Stimulated activated CD4-positive, alpha-beta T cell treated with anti-CD3 and anti-CD28 coated beads, TNF-alpha, amount 100 ng/mL, for 1 hour (primary cell): ENCODE measurements at places on chromosomes 4 and X.

- DNase-seq = no peak
Measured at GRCh38 chr4:71830497-71831190, 46.8 kb upstream of the GC start.

DNA sequence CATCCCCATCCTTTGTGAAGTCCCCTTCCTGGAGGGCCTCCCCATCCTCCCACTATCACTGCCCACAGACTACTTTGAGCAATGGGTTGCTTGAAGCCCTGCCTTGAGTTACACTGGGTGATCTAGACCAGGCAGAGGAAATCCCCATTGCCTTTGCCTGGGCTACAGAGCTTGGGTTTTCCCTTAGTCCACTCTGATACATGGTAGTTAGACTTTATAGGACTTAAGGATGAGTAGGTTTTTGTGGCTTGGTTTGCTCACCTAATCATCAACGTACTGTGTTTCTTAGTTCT is 56.6 kb downstream of the TMEM131L start:
- no peak for DNase-seq

DNA sequence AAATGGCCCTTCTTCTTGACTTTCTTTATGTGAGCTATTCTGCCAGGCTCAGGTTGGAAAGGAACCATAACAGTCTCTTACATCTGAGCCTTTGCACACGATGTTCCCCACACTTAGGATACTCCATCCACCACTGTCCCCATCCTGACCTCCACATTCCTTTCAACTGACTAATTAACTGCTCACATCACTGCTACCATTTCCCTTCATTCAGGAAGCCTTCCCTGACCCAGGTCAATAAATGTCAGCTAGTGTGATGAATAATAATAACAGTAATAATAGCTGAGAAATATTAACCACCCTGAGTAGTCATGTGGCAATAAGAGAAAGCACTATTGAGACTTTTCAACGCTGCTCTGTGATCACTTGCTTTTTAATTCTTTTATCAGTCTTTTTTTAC is 291.7 kb downstream of the KCNIP4 start:
- no peak for DNase-seq

- no peak for DNase-seq
Measured at GRCh38 chrX:140724736-140725135, 15.2 kb downstream of the LINC00632 start.

DNA sequence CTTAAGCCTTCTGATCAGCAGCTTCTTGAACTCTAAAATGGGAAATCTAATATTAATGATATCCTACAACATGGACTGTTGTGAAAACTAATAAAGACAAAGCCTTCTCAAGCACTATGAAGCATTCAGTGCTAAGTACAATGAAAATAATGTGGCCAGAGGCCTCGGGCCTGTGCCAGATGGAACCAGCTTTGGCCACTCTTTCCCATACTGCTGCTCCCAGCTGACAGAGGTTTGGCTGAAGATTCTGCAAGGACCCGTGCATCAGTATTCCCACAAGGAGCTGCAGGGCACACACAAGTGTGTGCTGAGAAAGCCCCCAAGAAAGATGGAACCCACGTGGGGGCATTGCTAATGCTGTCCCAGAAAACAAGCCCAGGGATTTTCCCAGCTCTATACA is 60.5 kb upstream of the RPL34 start:
- no peak for DNase-seq

GRCh38 chr4:2400841-2401609 is 17.4 kb downstream of the ZFYVE28 start:
- no peak for DNase-seq

DNA sequence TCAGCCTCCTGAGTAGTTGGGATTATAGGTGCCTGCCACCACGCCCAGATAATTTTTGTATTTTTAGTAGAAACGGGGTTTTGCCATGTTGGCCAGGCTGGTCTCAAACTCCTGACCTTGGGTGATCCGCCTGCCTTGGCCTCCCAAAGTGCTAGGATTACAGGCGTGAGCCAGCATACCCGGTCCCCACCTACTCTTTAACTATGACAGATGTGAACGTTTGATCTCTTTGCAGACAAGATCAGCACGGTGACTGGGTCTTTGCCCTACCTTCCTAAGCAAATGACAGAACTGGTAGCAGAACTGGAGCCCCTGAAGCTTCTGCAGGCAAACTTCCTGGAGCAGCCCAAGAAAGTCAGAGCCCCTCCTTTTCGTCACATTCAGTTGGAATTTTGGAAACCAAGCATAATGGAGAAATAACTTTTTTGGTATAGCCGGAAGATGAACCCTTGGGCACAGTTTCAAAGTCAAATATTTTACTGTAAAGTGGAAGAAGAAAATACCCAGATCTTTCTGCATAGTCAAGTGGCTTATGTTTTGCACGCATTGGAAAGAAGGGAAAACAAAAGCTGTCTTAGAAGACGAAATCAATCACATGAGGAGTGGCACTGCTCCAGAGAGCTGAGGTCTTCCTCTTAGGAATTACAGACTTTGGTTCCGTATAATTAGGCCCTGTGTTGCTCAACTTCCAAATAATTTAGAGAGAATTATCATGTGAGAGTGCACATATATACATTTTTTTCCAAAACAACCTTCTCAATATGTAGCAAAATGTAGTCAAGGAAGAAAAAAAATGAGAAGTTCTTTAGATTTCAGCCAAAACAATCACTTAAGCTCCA is 90.6 kb downstream of the SORBS2 start:
- no peak for DNase-seq

DNA sequence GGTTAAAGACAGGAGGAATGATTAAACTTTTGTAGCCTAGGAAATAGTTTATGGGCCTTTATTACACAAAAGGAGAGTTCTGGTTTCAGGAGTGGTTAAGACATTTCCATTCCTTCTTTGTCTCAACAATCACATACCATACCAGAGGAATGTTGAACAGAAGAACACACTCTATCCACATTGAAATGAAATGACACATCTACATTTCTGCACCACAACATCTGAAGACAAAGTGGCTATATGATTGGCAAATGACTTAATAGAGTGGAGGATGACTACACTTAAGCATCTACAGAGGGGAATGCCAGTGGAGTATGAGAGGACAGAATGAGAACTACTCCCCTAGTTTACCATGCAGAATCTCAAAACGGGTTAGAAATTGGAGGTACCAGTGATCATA is 8.0 kb downstream of the CYP2U1 start:
- DNase-seq = no peak

DNA sequence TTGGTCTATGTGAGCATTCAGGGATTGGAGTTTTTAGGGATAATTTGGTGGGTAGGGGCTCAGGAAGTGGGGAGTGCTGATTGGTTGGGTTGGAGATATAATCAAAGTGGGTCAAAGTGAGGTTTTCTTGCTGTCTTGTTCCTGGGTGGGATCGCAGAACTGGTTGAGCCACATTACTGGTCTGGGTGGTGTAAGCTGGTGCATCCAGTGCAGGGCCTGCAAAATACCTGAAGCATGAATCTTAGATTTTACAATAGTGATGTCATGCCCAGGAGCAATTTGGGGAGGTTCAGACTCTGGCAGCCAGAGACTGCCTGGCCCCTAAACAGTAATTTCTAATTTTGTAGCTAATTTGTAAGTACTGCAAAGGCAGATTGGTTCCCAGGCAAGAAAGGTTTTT is 665.6 kb upstream of the PRKX start:
- DNase-seq = no peak

DNA sequence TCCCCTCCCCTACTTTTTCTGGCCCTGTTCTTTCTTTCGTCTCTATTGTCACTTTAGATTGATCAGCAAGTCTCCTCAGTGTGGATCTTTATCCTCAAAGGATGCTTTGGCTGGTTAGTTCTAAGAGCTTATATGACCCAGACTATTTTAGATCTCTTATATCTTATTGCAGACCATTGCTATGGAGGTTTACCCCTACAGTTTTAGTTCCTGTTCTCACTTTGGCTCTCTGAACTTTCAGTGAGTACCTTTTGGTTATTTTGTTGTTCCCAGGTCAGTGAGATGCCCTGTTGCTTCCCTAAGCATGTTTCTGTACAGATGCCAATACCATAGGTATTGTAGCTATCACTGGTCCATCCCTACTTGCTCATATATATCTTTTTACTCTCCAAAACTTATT is 24.0 kb upstream of the MED14 start:
- no peak for DNase-seq

DNA sequence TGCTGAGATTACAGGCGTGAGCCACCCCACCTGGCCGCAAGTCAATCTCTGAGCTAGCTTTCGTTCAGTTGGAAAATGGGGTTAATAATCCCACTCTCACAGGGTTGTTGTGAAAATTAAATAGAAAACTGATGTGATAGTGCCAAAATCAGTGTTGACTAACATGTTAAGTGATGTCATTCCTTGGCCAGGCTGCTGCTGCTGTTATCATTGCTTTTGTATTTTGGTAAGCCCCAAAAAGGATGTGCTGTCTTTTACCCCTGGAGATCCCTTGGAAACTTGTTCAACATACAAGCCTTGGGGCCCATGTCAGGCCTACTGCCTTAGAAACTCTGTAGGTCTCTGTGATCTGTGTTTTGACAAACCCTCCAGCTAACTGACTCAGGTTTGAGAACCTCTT is 106.3 kb downstream of the AFF1 start:
- DNase-seq = no peak

DNA sequence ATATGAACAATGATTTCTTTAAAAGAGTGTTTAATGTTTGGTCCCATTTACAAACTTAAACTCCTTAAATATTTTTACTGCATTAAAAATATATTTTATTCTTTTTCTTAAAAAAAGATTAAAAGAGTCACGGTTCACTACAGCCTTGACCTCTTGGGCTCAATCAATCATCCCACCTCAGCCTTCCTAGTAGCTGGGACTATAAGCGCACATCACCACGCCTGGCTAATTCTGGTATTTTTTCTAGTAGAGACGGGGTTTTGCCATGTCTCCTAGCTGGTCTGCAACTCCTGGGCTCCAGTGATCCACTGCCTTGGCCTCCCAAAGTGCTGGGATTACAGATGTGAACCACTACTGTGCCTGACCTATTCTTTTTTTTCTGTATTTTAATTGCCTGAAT is 104.7 kb upstream of the TLR2 start:
- DNase-seq = no peak

GRCh38 chr4:85474818-85475630 is at the start of gene ARHGAP24:
Gene ARHGAP24 (plus strand): TSS chr4:85475150.
- no peak for DNase-seq

GRCh38 chr4:58507079-58507478 is 1396.9 kb upstream of the IGFBP7 start:
- no peak for DNase-seq

GRCh38 chrX:123626962-123627361 is 105.9 kb downstream of the THOC2 start:
- DNase-seq = no peak

GRCh38 chr4:157221895-157222770 is 1.6 kb downstream of the GRIA2 start:
- DNase-seq = no peak

GRCh38 chrX:73877687-73878086 is 314.7 kb downstream of the CHIC1 start:
- no peak for DNase-seq

GRCh38 chr4:40325406-40326019 is 9.6 kb upstream of the CHRNA9 start:
- peak; percentile 44 for DNase-seq

DNA sequence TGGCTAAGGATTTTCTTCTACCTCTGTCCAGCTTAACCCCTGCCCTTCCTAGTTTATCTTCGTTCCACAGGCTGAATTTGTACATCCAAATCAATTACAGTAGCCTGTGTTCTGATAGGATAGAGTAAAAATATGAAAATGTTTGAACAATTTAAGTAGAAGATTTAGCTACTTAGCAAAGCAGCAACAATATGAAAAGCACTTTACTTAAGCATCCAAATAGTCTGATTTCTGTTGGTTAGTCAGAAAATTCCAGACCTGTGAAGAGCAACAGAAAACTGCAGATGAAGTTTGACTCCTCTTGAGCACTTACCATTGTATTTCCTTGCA is 2.0 kb downstream of the ARSJ start:
- no peak for DNase-seq

- no peak for DNase-seq
Measured at GRCh38 chrX:38561951-38562719, 793 bp downstream of the TSPAN7 start.

- no peak for DNase-seq
Measured at GRCh38 chr4:24742335-24742734, 53.0 kb upstream of the SOD3 start.

GRCh38 chrX:53056292-53056691 is 7.7 kb downstream of the GPR173 start:
- no peak for DNase-seq

DNA sequence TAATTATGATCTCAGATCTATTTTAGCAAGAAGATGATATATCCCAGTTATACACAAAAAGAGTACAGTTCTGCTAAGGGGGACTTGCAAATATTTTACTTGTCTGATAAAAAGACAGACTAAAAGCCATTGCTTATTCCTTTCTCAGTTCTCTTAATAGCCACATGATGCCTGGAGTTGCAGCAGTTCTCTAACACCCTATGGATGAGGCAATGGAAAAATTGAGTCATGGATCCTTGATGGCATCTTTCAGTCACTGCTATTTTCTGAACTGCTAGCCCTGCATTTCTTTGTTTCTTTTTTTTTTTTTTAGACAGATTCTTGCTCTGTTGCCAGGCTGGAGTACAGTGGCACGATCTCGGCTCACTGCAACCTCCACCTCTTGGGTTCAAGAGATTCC is 1956.7 kb downstream of the C4orf33 start:
- no peak for DNase-seq

DNA sequence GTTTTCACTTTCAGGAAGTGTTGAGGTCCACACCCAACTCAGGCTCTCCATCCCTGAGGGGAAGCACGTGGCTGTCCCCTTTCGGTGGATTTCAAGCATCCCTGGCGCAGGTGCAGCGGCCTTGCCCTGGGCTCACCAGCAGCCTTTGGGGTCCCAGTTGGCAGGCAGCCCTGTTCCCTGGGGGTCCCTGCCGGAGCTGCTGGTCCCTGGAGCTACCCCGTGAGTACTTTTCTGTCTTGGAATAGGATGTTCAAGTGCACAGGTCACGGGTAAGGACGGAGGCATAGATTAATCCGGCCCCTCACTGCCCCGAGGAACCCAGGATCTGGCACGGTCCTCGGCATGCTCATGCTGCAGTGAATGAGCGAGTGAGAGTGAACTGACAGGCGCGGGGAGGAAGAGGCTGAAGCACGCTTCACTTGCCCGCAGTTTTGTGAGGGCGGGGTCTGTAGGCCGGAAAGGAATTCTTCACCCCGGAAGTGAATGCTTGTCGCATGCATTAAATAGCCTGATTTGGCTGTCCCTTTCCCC is 117.2 kb upstream of the FAT1 start:
- DNase-seq = no peak

DNA sequence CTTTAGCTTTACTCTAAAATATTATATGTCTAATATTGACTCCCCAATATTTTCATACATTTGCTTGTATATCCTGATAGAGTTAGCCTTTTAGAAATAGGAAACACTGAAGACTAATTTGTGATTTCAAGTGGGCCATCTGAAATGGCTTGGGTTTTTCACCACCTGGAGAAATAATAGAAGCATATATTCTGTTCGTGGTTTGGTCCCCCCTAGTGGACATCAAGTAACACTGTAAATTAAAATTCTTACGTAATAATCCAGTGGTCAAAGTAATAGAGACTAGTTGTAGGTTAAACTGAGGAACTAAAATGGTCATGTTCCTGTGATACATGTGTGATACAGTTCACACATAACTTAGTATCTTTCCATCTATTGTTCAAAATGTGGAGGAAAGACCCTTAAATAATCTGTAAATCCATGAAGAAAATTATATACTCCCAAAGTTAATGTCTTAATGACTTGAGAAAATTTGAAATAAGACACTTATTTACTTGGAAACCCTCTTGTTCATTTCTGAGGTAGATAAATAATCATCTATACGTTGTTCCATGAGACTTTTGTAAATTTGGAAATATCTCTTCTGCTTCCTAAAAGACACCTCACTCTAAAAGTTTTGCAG is 79.8 kb upstream of the SMARCAD1 start:
- DNase-seq = no peak
